Calu3 (cell line): ENCODE measurements at places on chromosomes 4 and X. TPM values are rescaled to one million over a fixed set of nuclear protein-coding genes. Genes with fewer than 3 reads are reported as not detected.

- no peak for DNase-seq
These were observed 276.6 kb downstream of the CCSER1 start for GRCh38 chr4:90403781-90404180.

DNA sequence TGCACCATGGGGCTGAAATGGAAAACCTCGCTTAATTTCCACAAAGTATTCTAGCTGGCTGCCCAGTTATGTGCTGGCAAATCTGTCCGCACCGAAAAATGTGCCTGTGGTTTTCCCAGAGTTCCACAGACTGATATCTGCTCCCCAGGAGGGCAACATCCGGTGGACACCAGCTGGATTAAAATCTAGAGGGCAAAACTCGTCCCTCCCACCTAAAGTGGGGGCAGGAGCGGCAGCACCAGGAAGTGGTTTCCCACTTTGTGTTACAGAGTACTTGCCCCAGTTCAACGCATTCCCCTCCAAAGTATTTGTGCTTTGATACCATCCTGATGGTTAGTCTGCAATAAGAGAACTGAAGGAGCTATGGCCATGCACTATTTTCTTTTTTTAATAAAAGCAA lies 187.6 kb downstream of the TSPAN5 start:
- no peak for DNase-seq

- DNase-seq: no peak
These were observed 17.2 kb downstream of the EDNRA start for GRCh38 chr4:147498031-147498660.

- DNase-seq: no peak
These were observed 53.5 kb downstream of the TBC1D14 start for GRCh38 chr4:6963139-6963611.

GRCh38 chr4:184122631-184123408 lies 94.9 kb downstream of the ENPP6 start:
- DNase-seq: no peak

- DNase-seq: no peak
These were observed 55.5 kb downstream of the PJA1 start for GRCh38 chrX:69109706-69110105.

DNA sequence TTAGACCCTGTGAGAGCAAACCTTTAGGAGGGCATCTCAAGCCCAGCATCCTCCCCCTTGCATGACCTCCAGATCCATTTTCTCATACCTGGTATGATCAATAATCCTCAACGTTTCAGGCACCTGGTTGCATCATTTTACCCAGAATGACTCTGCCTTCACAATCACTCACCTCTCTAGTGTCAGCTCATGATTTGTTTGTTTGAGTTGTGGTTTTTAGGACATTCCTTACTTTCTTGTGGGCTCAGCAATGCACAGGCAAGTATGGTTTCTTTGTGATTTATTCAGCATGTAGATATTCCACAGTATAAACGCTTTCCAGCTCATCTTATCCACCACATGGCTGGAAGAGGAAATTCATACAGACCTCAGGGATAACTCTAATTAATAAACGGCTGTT lies 93.6 kb upstream of the CPEB2 start:
- peak; percentile 22 for DNase-seq

DNA sequence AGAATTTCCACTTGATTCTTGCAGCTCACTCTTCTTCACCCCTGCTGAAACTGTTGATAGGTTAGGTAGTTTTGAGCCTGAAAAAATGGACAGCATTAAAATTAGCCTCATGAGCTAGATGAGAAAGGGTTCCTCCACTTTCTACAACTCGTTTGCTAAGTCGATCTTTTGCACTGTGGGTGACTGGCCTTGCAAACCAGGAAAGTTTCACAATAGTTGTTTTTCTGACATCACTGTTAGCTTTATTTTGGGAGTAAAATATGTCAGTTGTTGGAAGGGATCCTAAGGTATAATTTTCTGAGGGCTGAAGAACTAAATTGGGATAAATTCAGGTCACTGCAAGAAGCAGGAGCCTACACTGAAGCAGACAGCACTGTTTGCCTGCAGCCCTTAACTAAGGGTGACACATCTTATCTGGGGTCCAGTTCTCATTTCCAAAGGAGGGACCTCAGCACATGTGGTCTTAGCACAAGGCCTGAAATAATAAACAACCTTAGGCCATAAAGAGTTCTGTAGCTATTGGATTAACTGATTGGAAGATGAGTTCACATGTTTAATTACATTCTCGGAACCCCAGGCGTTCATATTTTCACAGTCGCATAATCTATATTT lies 29.1 kb downstream of the ANAPC4 start:
- no peak for DNase-seq

- DNase-seq: peak; percentile 98
These were observed at the start of gene ASMTL for GRCh38 chrX:1452516-1453394. TSS of gene ASMTL (minus strand) at chrX:1452909. CDS start at chrX:1452840, 69 bp downstream.

GRCh38 chrX:128622296-128622695 lies 570.1 kb upstream of the ACTRT1 start:
- DNase-seq: no peak

DNA sequence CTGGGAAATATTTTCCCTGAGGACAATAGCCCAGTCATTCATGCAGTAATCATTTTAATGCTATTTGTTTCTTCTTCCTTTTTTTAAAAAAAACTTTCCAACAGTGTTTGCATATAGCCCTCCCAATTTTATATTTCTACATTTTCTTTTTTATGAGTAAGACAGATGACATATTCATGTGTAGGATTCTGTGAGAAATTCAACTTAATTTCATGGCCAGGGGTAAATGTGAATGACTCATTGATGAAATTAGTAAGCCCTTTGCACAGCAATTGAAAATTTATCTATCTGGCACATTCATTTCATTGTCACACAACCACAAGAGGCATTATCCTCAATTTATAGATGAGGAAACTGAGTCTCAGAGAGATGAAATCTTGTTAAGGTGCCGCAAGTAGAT lies 13.7 kb upstream of the SMIM20 start:
- no peak for DNase-seq

- no peak for DNase-seq
These were observed 331.0 kb upstream of the PITX2 start for GRCh38 chr4:110953898-110954297.

DNA sequence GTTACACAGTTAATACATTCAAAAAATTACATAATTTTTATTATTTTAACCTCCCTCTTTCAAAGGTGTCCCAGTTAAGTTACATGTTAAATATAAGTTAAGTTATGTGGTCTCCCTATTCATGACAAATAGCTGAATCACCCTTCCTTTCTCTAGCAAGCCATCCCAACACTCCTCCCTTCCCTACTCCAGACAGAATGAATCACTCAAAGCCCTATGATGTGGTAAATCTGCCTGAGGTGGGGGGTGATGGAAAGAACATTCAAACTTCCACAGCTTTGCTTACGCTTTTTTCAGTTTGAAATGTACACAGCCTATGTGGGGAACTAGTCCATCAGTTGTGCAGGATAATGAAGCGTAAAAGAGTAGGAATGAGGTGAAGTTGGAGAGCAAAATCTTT lies 90.2 kb downstream of the CXCL13 start:
- DNase-seq: peak; percentile 19

GRCh38 chr4:2066571-2067445 lies 7.7 kb downstream of the NAT8L start:
- DNase-seq: no peak

DNA sequence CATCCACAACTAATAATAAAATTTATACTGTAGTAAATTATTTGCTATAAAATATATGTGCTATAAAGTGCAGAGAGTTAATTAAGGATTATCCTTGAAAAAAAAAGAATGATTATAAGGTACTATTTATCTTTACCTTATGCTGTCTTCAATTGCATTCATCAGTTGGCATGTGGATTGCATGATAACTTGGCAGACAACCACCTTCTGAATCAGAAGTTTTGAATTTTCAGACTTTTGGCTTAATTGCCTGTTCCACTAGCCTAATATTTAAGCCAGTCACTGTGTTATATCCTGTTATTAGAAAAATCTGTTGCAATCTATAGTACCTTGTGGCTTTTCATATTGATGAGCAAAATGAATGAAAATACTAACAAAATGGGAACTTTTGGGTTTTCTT lies 1040.3 kb upstream of the PCDH10 start:
- no peak for DNase-seq

GRCh38 chr4:173182403-173182802 lies 13.8 kb downstream of the GALNT7 start:
- DNase-seq: peak; percentile 25

- no peak for DNase-seq
These were observed 196.4 kb downstream of the LRBA start for GRCh38 chr4:150818661-150819060.

GRCh38 chrX:115364670-115365069 lies 75.2 kb downstream of the LUZP4 start:
- no peak for DNase-seq

Gene NONO
- 520 and 576 TPM in 2 replicates for total RNA-seq

Gene PDK3
- total RNA-seq: 10.7 and 13.7 TPM in 2 replicates

Gene DSPP
- total RNA-seq: not detected in 2 replicates

Gene PNCK
- 1.1 TPM in 1 of 2 replicates, not detected in the other for total RNA-seq

Gene ADH4
- total RNA-seq: not detected in 2 replicates

Gene TXK
- 2.8 and 4.6 TPM in 2 replicates for total RNA-seq

Gene SSR4
- 360 and 391 TPM in 2 replicates for total RNA-seq

Gene COL4A6
- 0.15 and 0.31 TPM in 2 replicates for total RNA-seq

Gene NPY5R
- 1.2 and 1.3 TPM in 2 replicates for total RNA-seq
